ENCODE measurements at places on chromosomes 11 and 22.

DNA sequence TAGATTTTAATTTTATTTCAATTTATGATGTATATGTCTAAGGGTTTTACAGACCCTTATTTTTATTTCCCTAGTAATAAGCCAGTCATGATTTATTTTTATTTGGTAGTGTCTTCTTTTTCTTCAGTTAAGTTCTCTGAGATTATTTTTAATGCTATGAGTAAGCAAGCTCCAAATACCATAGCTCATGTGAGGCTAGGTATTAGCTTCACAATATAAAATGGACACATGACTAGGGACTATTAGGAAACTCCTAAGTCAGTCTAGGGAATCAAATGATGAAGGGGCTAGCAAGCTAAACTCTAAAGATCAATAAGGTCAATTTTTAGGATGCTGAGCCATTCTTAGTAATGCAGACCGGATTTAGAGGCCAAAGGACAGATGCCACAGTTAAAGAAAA, 45.9 kb downstream of the CKAP5 start:
- DNase-seq = no peak

DNA sequence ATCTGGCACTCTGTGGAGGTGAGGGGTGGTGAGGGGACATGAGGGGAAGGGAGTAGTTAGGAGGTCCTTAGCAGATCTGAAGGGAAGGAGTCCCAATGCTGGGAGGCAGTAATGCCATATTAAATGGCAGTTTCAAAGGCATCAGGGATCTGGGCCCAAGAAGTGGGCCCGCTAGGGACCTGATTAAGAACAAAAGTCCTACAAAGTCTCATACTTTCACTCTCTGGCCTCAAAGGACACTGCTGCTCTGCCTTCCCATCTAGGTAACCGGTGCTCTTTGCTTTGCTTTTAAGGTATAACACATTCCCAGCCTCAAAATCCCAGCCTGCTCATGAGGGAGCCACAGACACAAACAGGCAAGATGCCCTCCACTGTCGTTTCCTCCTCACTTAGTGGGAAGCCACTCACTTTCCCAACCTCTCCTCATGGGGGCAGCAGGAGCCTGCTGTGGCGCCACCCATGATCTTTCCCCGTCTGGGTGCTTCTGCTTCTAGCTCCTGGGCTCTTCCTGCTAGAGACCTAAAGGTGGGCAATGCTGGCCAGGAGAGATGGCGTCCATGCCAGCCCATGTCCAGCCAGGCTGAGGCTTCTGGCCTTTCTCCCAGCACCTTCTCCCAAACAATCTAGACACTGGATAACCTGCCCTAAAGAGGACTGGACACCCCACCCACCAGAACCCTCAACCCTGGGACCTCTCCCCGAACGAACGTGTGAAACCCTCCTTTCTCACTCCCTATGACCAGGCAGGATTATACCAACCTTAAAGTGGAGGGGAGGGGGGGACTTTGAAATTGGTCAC, 68.3 kb downstream of the PLEKHA7 start:
- no peak for DNase-seq

- no peak for DNase-seq
Measured at GRCh38 chr11:92269021-92269420, 44.4 kb downstream of the FAT3 start.

- DNase-seq = no peak
Measured at GRCh38 chr11:70813651-70814050, 415.3 kb downstream of the CTTN start.

DNA sequence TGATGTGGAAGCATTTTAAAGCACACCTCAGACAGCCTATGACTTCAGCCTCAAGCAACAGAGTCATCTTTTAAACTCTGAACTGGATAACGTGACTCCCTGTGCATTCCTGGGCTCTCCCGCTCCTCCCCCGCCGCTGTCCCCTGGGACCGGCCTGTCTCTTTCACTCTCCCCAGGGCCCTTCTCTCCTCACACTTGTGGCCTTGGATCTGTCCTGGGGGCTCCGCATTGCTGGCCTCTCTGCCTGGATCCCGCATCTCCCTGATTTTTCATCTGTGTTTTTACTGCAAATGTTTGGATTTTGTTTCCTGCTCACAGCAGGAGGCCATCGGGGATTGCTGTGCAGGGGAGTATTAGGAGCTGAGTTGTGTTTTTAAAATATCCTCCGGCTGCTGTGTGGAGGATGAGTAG, 15.4 kb downstream of the C11orf24 start:
- no peak for DNase-seq

GRCh38 chr11:31355131-31355530, 14.4 kb downstream of the DCDC1 start:
- no peak for DNase-seq

DNA sequence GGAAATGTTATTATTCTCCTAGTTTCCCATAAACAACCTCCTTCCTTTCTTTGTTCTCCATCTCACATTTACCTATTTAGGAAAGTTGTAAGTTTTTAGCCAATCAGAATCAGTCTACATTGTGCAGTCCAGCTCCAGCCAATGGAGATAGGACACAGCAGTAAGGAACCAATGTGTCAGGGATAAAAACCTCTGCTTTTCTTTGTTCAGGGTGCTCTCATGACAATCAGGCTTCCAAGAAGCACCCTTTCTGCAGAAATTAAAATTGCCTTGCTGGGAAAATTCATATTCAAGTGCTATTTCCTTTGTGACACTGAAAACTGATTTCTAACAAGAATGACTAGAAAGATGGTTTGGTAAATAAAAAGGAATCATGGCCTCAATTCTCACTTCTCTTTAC, 14.6 kb downstream of the SCGB2A1 start:
- no peak for DNase-seq

Data from stimulated activated CD4-positive, alpha-beta T cell treated with anti-CD3 and anti-CD28 coated beads, Interleukin-1b, Interleukin-23, amount 100 ng/mL, for 1 hour (primary cell).